Vagina (tissue), 2 donors: ENCODE measurements at places on chromosomes 13 and 19.

DNA sequence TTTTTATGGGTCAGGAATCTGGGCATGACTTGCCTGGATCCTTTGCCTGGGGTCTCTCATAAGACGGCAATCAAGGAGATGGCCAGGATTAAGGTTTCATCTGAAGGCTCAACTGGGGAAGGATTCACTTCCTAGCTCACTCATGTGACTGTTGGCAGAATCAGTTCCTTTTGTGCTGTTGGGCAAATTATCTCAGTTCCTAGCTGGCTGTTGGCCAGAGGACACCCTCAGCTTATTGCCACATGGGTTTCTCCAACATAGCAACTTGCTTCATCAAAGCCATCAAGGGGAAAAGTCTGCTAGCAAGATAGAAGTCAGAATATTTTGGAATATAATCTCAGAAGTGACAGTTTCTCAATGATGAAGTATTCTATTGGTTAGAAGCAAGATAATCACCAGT, 12.2 kb upstream of the EVI5L start:
- no peak for DNase-seq
- no peak overlapping the region for H3K4me3 ChIP-seq
- no peaks in the 10 kb centered on the region for H3K27me3 ChIP-seq
- no peaks in the 10 kb centered on the region for H3K36me3 ChIP-seq
- no peaks in the 10 kb centered on the region for H3K4me1 ChIP-seq

DNA sequence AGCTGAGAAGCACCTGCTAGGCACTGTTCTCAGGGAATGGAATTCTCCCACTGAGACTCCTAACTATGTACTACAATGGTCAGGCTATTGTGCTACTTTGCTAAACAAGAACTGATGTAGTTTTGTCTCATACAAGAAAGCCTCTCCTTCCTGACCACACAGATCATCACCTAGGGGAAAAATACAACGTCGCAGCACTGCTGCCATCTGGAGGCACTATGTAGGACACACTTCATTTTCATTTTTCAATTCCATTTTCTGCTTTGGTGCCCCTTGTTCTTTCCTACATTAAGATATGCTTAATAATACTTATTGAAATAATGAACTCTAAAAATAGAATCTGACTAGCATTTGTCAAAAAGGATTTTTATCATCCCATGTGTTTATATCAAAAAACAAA, 21.1 kb downstream of the PROSER1 start:
- no peak overlapping the region for H3K27ac ChIP-seq
- no peak for DNase-seq
- H3K4me3 ChIP-seq: no peak overlapping the region
- no peaks in the 10 kb centered on the region for H3K4me1 ChIP-seq
- no peaks in the 10 kb centered on the region for H3K27me3 ChIP-seq

DNA sequence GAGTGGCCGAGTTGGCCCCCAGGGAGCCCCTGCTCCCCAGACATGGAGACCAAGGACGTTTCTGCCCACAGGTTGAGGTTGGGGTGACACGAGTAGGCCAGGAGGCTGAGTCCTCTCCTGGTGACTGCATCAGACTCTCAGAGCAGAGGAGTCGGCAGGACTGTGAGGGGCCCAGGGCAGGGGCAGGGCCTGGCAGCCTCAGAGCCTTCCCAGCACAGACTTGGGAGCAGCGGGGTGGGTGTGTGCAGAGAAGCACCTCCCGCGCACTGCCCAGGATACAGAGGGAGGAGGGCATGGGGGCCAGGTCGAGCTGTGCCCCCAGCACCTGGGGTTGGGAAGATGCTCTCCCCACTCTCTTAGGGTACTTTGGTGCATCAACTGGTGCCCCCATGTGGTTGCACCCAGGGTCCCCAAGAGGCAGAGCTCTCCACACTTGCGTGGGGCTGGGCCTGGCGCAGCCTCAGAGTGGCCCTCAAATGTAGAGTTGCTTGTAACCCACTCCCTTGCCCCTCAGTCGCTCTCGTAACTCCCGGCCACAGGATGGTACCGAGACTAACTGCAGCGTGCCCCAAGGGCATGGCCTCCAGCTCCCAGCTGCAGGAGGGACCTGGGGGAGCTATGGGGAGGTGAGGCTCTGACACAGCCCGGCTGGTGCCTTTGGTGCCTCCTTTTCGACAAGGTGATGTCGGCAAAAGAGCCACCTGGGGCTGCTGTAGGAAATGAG, 15.9 kb downstream of the TSSK6 start:
- DNase-seq: no peak
- H3K4me3 ChIP-seq: no peak overlapping the region
- H3K36me3 ChIP-seq: peaks cover 74% of the 10 kb centered on the region
- H3K27ac ChIP-seq: no peak overlapping the region
- H3K4me1 ChIP-seq: no peaks in the 10 kb centered on the region

DNA sequence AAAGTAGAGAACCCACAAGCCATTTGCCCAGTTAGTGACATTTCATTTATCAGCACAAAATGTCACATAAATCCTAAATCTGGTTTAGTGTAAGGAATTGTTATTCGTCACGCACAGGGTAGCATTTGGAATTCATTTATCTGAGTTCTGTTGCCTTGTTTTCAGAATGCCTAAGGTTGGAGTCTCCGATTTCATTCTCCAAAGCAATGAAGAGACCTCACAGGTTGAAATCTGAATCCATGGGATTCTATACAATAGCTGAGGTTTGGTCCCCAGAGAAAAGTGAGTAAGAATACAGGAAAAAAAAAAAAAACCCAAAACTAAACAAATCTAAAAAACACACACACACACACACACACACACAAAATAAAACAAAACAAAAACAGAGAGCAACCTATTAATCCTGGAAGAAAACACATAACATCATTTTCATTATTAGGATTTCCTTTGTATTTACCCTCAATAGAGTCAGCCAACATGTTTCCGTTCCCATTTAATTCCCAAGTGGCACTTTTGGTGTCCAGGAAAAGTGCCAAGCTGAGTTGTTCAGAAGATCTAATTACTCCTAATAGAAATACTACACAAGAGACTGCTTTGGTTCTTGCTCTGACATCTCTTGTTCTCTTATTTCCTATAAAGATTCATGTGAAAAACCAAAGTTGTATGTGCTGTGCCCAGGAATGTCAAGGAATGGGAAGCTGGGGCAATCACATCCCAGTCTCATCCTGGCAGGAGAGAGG, 36.2 kb upstream of the LRCH1 start:
- H3K36me3 ChIP-seq: no peaks in the 10 kb centered on the region
- H3K27ac ChIP-seq: peak overlapping the region; percentile 27
- DNase-seq: no peak
- no peaks in the 10 kb centered on the region for H3K27me3 ChIP-seq
- peaks cover 20% of the 10 kb centered on the region for H3K4me1 ChIP-seq
- H3K4me3 ChIP-seq: no peak overlapping the region

- peaks cover 17% of the 10 kb centered on the region for H3K4me1 ChIP-seq
- no peaks in the 10 kb centered on the region for H3K36me3 ChIP-seq
- no peaks in the 10 kb centered on the region for H3K27me3 ChIP-seq
- no peak within 1 kb of the TSS for H3K4me3 ChIP-seq
- H3K27ac ChIP-seq: no peak within 1 kb of the TSS
These were observed at the start of gene FGF21 for GRCh38 chr19:48755084-48755641. TSS of gene FGF21 (plus strand) at chr19:48755524. CDS start at chr19:48756237, 713 bp downstream.
